ENCODE measurements at places on chromosomes 7 and 10.

- no peak for DNase-seq
These were observed 209.4 kb upstream of the FOXK1 start for GRCh38 chr7:4472728-4473127.

GRCh38 chr10:45008524-45009161 lies 7.9 kb downstream of the ZNF22 start:
- peak; percentile 95 for DNase-seq

DNA sequence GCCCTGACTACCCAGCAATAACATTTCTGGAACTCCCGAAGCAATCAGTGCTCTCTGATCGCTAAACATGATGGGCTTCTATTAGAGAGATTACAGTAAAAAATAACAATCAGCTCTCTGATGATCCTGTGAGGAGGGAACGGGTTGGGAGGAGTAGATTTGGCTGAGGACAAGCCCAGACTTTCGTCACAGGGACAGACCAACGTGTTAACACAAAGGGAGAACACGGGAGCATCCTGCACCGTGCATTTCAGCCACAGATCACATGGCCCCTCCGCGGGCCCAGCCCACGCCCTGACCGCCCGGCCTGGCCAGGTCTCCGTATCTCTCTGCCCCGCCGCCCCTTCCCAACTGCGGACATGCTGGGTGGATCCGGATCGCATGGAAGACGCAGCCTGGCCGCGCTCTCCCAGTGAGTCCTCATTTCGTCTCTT lies 95.0 kb upstream of the AGBL3 start:
- peak; percentile 90 for DNase-seq

- peak; percentile 96 for DNase-seq
These were observed 106.2 kb upstream of the CELF2 start for GRCh38 chr10:10911471-10911921.

GRCh38 chr10:60942788-60943315 lies 1.1 kb downstream of the RHOBTB1 start:
- DNase-seq: peak; percentile 61

- no peak for DNase-seq
These were observed 15.4 kb downstream of the PAXIP1 start for GRCh38 chr7:154987571-154987970.

DNA sequence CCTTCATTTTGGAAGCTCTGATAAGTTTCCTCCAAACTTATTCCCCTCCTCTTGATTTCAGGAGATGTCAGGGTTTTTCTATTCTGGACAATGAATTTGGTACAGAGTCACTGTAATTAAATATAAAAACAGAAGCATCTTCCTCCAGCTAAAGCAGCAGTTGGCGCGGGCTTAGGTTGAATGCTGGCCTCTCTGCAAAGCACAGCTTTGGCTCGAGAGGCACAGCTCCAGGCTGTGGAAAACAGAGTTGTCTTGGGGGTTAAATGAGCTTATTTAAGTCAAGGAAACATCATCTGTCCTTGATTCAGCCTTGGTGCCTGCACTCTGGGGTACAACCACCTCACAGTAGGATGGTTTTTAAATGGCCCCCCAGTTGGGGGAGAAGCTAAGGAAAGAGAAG lies 35.0 kb upstream of the PDCD4 start:
- DNase-seq: no peak

- no peak for DNase-seq
These were observed 43.1 kb downstream of the JAZF1 start for GRCh38 chr7:28137463-28137862.

DNA sequence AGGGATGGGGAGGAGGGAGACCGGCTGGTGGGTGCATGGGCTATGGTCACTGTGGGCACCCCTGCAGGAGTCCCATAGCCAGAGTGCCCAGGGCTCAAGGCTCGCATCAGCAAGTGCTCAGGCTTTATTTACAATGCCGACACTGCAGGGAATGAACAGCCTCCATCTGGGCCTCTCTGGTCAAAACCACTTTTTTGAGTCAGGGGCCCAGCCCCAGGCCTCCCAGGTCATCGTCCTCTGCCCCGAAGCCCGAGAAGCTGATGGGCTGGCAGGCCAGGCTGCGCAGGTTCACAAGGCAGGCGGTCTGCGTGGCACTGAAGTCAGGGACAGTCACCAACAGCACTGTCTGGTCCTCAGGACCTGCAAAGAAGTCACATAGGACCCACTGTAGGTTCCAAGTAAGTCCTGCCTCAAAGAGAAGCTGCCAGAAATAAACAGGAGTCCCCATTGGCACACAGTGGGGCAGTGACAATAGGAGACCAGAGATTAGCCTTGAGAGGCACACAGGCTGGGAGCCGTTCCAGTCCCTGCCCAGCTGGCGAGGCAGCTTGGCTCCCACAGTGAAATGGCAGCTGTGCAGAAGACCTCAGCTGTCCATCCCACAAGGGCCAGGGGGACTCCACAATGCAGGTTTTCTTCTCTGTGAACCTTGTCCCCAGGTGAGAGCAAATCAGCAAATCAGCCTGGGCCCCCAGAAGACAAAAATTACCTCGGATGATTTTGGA lies 8.6 kb downstream of the POLD2 start:
- DNase-seq: no peak

DNA sequence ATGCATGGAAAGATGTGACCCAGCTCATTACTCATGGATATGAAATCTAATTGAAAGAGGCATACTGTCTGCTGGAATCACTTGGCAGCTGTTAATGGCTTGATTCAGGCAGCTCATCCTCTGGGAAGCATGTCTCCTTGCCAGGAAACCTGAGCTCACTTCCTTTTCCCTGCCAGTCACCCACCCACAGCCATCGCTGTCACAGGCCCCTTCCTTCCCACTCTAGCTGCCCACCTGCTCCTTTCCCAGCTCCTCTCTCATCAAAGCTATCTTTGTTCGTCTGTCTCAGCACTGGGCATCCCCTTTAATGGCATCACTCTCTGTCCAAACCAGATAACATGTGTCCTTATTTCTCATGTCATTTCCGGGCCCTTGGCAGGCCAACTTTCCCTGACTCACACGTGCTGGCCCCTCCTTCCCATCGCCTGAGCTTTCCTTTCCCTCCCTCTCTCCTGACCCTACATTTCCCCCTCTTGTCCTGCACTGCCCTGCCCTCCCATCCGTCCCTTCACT lies 721.9 kb downstream of the TNS3 start:
- peak; percentile 5 for DNase-seq

DNA sequence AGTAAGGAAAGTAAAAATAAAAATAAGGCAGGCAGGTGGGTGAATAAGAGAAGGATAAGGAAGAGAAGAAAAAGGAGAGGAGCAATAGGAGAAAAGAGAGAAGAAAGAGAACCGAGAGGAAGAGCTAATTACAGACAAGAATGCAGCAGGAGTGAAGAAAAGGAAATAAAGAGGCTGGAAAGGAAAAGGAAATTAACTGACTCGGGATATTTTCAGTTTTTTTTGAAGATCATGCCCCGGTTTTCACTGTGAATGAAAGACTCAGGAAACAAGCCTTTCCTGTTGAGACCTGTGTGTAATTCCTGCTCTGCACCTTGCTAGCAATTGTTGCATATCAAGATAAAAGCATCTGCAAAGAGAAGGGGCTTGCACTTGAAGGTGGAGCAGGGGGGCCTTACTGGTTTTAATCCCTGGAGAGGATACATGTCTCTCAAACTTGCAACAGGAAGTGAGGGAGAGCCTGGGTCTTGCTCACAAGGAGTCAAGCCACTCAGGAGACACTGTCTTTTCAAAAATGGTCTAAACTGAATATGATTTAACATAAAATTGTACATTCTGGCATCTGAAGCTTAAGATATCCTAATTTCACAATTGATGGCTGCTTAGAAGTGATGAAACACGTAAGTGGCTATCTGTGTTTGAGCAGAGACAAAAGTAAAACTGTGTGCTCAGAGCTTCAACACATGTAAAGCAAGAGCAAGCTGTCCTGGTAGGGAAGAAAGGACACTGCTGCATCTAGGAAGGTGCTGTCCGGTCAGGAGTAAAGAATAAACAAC lies 157.6 kb downstream of the FAM107B start:
- DNase-seq: no peak

- DNase-seq: no peak
These were observed 41.0 kb upstream of the CHST3 start for GRCh38 chr10:71923138-71923692.

- no peak for DNase-seq
These were observed 5.1 kb downstream of the DPY19L1 start for GRCh38 chr7:35032166-35032565.

DNA sequence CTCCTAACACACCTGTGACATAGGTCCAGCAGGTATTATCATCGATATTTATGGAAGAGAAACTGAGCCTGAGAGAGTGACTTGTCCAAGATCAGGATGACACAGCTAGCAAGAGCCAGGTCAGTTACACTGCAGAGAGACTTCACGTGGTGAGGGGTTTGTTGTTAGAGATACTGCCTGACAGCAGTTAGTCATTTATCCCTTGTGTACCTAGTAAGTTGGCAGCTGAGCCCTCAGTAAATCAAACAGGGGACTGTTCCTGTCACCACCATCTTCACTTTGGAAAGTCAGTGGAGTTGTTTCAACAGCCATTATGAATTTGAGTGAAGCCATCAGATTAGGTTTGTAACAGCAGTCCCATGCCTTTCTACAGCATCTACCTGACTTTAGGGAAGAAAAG lies 87.5 kb upstream of the GATA3 start:
- DNase-seq: no peak

DNA sequence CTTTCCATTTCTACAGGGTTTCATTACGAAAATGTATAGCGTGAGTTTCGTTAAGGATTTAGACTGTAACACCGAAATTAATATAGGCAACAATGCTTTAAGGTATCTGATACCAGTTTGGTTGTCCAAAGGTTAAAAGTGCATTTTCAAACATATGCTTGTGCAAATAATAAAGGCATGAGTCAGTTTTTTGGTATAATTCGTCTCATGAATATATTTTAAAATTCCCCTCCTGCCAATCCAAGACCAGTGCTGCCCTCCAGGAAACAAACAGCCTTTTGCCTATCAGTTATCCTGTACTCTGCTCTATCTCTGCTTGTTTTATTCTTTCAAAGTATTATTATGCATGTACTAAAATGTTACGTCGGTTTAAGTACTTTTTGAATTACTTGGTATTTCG lies 2.0 kb downstream of the LCOR start:
- DNase-seq: peak; percentile 70

DNA sequence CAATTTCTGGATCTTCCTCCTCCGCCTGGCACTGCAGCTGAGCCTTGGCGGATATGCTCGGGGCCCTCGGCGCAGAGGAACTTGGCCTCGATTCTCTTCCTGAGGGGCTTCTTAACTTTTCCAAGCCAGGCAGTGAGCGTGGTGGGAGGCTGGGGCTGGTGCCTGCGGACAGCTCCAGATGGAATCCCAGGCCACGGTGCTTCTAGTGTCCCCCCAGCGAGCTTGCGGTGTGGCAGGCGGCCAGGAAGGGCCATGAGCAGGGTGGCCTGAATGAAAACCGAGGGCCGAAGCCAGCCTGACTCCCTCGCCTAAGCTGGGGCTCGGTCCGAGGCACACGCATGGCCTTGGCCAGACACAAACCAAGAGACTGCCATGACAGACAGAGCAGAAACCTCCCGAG lies 31.3 kb downstream of the RCC1L start:
- DNase-seq: no peak

DNA sequence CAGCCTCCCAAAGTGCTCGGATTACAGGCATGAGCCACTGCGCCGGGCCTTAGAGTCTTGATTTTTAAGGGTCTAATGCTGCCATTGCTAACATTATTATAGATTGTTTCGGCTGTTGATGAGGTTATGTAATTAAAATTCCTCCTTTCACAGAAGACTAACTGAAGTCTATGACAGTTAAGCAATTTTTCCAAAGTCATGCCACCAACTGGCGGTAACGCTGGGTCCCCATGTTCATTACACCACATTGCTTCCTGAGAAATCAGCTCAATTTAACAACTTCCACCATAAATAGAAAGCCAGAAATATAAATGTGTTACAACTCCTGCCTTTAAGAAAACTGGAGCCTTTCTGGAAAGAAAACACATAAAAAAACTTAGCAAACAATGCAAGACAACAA lies 3.5 kb downstream of the ERLIN1 start:
- DNase-seq: no peak

DNA sequence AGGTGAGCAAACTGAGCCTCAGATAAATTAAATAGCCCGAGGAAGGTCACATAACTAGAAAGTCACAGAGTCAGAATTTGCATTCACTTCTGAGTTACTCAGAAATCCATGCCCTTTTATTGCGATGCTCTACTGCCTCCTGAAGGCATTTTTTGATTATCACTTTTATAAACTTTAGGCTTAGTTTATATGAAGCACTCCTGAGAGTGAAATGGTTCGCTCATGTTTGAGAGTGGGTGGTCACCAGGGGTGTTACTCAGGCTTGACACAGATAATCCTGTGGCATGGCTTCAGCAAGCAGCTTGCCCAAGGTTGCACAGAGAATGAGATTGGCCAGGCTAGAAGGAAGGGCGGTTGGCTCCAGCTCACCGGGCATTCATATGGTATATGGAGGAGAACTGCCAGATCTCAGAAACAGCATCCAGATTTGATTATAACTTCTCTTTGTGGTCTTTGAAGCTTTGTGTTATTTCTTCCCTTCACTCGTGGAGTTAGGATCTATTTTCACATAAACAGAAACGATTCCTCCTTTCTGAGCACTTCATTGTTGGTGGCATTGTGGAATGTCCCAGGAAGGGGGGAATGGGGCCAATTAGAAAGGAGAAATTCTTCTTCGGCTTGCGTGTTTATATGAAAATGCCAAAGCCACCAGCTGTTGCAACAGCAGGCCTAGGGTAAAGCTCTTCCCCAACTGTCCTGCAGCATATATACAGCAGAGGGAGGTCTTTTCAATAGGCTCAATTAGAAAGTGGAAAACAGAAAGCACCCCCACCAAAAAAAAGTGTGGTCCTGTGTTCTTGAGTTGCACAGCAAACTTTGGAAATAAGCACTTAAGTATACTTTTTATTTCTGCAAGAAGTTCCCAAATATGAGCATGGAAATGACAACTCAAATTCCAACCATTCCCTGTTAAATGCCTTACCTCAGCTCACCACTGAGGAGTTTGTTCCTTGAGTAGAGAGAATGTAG lies 628.8 kb downstream of the SUGCT start:
- DNase-seq: peak; percentile 91

GRCh38 chr7:39733881-39734632 lies 110.7 kb downstream of the RALA start:
- peak; percentile 91 for DNase-seq

DNA sequence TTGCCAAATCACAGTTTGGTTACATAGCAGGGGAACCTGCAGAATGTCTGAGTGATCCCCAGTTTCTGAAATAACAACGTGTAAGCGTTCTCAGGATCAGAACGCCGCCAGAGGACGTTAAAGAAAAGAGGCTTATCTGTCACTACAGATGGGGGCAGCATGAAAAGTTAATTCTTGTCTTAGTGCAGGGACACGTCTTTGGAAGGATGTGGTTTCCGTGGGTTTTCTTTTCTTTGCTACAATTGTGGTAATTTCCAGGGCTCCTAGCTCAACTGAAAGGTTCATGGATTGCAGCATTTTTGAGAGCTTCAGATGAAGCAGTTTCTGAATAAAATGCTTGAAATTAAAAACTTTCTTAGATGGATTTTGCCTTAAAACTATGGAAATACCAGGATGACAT lies 106.6 kb downstream of the PRKCQ start:
- no peak for DNase-seq

- peak; percentile 61 for DNase-seq
These were observed 50.9 kb downstream of the CALML3 start for GRCh38 chr10:5575482-5576153.

DNA sequence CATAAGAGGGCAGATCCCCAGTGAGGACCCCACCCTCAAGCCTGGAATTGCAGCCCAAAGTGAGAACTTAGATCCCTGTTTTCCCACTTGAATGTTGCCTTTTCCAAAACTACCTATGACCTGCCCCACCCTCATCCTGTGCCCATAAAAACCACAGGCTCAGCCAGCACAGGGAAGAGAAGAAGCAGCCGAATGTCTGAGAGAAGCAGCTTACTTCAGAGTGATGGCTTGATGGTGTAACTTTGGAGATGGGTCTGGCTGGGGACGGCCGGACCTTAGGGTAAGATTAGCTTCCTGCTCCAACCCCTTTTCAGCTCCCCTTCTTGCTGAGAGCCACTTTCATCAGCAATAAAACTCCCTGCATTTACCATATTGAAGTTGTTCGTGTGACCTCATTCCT lies 5.7 kb downstream of the SLC25A40 start:
- no peak for DNase-seq
